ENCODE measurements at places on chromosomes 6 and 20. TPM values are rescaled to one million over a fixed set of nuclear protein-coding genes. Genes with fewer than 3 reads are reported as not detected.
A peak's percentile ranks its signal among the peaks of the same experiment; 100 is the strongest.

SMLR1 gene
- total RNA-seq: not detected

C20orf202 gene
- not detected for total RNA-seq

- DNase-seq: no peak
These were observed 4.2 kb downstream of the UBE2J1 start for GRCh38 chr6:89348372-89348771.

GRCh38 chr6:130967502-130968445 is 95.3 kb downstream of the EPB41L2 start:
- DNase-seq: no peak

DNA sequence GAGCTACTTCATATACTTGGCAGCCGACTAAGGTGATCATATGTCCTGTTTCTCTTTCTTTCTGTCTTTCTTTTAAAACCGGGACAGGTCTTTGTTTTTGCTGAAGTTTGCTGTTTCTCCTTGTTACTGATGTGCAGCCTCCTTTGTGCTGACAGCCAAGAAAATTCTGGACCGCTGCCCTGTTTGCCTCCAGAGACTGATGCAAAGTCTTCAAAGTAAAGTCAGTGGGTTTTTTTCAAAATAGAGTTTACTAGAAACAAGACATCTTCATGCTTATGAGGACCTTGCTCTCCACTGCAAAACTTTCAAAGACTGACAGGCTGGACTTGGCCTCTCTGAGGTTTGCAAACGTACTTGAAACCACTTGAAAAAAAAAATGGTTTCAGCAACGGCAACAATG is 510.5 kb upstream of the MAP3K7 start:
- no peak for DNase-seq

- peak; percentile 7 for DNase-seq
These were observed 350.1 kb upstream of the HSF2 start for GRCh38 chr6:122049341-122049740.
